Activated T-cell treated with anti-CD3 and anti-CD28 coated beads for 4 hours (primary cell): ENCODE measurements at places on chromosomes 3 and 15.
A peak's percentile ranks its signal among the peaks of the same experiment; 100 is the strongest.

DNA sequence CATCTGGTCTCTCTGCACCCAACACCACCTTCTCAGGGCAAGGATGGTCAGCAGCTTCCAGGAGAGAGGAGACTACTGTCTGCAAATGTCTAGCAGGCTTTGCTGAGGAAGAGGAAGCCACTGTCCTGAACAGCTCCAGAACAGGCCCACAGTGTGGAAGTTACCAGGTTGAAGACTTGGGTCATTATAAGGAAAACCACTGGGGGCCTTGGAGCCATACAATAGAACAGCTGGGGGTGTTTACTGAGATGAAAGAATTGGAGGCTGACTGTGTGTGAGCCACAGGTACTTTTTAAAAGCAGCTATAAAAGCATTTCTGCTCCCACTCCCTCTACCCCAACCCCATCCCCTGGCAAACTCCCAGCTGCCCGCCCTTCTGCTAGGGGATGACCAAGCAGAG is 24.2 kb downstream of the SRGAP3 start:
- no peak for DNase-seq

DNA sequence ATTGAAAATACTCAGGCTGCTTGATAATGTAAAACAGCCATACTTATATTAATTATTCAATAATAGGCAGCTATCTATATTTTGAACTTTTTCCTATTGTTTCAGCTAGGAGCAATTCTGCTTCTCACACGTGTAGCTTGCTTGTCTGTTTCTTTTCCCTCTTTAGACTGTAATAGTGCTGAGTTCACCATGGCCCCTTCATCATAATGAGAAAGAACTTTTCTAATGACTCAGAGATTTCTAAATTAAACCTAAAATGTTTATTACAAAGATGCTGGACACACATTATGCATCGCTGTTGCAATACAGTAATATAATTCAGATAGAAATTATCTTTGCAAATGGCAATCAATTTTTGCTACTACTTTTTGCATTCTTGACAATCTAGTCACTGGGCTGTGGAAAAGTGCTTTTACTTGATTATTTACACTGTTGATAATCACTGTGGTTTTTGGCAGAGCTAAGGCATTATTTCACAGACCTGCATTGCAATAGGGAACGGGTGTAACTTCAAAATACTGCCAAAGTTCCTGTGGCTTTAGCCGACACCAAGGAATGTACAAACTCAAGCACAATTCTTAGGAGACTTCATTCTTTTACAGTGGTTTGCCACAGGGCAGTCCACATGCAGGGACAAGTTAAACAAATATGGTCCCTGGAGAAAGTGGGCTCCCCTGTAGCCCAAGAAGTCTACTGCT is 281.0 kb upstream of the TBL1XR1 start:
- DNase-seq: no peak

GRCh38 chr3:27340534-27340933 is 28.6 kb downstream of the NEK10 start:
- no peak for DNase-seq

DNA sequence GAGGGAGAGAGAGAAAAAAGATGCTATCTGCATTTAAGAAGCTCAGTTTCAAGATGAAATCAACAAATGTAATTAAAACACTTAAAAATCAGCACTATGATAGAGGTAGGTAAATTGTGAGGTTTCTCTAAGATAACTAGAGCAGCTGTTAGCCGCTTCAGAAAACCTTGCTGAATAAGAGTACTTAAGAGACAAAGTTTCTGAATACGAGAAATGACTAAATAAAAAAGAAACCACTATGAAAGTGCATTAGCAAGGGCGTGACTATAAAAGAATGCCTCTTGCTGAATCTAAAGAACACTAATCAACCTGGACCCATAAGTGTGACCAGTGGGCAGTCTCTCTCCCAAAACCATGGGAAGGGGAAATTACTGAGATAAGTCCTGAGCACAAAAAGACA is 41.8 kb downstream of the IQCB1 start:
- no peak for DNase-seq

DNA sequence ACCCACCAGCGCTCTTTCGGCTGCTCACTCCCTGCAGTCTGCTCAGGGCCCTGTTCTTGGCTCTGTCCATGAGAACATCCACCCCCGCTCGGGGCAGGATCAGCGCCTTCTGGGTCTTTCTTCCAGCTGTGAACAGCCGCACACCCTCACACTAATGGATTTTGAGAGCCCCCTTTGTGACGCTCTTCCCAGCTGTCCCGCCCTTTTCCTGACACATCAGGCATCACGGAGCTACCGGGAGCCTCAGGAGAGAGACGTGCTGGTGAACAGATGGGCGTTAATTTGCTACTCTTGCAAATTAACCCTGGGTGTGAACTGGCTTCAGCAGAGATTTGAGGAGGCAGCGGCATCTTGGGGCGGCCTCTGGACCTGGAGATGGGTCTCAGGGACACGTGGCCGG is 113.0 kb downstream of the TMEM266 start:
- no peak for DNase-seq

DNA sequence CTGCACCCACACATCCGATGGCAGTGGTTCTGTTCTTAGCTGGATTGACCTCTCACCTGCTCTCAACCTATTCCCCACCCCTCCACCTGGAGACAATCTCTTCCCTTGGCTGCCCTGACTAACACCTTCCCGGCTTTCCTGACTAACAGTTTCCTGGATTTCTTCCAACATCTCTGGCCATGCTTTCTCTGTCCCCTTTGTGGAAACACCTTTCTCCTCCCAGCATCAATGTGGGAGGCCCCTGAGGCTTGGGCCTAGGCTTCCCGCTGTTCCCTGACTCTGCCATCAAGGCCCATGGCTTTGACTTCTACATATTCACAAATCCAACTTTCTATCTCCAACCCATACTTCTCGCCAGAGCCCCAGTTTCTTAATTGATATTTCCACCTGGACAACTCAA is 142.8 kb upstream of the ATP2B2 start:
- no peak for DNase-seq

DNA sequence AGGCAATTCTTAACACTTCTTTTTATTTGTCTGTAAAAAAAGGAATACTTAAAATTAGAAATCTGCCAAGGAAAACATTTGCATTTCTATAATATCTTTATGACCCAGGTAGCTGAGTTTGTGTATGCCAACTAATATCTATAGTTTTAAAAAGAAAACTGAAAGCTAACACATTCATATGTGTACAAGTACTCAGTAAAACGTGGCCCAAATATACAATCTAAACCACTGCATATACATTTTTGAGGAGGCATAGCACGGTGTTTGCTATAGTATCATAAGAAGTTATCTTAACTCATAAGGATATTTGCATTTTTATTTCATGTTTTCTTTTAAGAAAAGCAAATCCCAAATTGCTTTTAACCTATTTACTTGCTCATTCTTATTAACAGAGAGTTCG is 172.7 kb downstream of the ZBTB20 start:
- no peak for DNase-seq

DNA sequence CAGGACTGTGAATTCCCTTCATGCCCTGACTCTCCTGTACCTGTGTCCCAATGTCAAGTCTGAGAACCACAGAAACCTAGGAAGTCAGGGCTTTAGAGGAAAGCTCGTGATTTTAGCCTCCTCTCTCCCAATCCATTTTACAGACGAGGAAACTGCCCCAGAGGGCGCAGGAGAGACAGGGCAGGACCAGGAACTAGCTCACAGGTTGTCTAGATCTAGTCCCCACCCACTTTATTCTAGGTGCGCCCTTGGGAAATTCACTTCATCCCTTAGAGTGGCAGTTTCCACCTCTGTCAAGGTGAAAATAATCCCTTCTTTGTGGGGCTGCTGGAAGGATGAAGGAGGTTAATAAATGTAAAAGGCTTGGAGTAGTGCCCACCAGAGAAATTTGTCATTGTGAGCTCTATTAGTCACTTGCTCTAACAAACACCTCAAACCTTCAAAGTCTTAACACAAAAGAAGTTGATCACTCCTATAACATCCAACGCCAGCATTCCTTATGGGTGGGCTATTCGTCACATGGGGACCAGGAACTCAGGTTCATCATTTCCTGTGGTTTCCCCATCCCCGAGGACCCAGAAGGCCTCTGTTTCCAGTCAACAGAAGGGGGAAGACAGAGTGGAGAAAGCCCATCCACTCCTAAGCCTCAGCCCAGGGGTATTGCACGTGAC is 282.3 kb downstream of the XXYLT1 start:
- DNase-seq: no peak

DNA sequence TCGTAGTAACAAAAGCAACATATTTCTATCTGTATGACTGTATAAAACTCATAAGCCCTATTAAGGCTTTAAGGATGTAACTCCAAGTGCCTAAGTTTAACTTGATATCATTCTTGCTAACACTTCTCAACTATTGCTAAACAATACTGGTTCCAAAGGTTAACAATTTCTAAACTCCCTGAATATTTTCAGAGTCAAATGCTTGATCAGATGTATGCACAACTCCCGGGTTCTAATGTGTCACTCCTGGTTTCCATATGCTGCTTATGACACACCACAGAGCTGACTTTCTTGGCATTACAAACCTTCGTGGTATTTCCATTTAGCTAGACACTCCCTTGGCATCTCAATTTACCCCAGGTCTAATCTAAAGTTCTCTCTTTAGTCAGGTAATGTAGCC is 26.3 kb downstream of the DZIP1L start:
- no peak for DNase-seq

- DNase-seq: no peak
These were observed 244.7 kb downstream of the FEZF2 start for GRCh38 chr3:62128681-62129080.

DNA sequence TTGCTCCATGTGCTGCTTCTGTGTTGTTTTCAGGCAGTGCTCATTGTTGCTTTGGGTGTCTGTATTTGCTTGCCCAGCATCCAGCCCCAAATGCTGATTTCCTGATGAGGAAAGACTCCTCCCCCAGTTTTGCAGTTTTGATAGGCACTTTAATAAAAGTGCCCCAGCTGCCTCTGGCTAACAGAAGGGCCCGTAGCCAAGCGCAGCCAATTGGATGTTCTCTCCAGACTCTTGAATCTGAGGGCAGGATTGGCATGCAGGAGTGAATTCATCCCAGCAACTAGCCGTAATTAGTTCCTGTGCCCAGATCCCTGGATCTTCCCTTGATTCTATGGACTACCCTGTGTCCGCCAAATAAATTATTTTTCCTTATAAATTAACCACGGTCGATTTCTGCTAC is 14.8 kb upstream of the SEMA5B start:
- no peak for DNase-seq

- DNase-seq: no peak
These were observed 8.1 kb downstream of the INAFM2 start for GRCh38 chr15:40331637-40332036.

DNA sequence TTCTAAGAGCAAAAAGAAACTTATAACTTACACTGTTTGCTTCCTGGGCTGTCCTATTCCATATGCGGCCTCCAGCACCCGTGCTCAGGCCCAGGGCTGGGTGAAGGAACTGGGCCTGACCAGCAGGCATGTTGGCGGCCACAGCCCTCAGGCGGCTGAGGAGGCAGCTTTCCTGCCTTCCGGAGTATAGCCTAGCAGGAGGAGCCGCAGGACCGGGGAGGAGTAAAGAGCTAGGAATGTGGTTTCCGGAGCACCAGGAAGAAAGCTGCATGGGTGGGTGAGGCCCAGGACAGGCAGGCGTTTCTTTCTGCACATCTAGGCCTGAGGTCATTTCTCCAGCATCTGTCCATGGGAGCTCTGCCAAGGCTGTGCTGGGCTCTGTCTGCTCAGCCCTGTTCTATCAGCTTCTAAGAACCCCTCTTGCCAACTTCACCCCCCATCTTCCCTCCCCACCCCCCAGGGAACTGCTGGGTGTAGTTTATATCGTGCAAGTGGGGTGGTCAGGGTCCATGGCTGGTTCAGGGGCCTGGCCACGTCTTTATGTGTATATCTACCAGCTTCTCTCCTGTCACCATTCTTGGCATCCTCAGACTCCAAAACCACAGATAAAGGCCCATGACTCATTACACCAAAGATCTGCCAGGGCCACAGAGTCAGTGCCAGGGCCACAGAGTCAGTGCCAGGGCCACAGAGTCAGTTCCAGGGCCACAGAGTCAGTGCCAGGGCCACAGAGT is 7.8 kb upstream of the KIF7 start:
- DNase-seq: no peak

DNA sequence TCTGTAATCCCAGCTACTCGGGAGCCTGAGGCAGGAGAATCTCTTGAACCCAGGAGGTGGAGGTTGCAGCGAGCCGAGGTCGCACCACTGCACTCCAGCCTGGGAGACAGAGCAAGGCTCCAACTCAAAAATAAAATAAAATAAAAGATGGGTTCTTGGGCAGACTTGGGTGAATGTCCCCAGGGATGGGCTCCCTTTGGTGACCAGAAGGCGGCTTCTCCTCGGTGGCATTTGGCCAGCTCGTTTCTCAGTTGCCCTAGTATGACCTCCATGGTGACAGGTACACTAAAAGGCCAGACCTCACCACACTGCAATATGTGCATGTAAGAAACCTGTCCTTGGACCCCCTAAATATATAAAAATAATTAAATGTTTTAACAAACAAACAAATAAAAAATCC is 76.0 kb upstream of the SNRPA1 start:
- no peak for DNase-seq

DNA sequence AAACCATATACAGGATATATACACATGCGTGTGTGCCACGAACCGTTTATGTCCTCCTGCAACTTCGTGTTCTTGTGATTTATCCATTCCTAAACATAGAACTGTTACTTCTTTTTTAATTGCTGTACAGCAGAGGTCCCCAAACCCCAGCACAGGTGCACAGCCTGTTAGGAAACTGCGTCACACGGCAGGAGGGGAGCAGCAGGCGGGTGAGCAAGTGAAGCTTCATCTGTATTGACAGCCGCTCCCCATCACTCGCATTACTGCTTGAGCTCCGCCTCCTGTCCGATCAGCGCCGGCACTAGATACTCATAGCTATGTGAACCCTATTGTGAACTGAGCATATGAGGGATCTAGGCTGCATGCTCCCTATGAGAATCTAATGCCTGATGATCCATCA is 34.9 kb upstream of the NRROS start:
- peak; percentile 28 for DNase-seq

- no peak for DNase-seq
These were observed 29.8 kb downstream of the GNB4 start for GRCh38 chr3:179421500-179421899.

GRCh38 chr15:70034596-70034995 is 63.1 kb downstream of the TLE3 start:
- no peak for DNase-seq

- no peak for DNase-seq
These were observed 21.3 kb downstream of the KLHL6 start for GRCh38 chr3:183534249-183534648.
